Liver (tissue), 10 donors: ENCODE measurements at places on chromosomes 1 and 21. TPM values are rescaled to one million over a fixed set of nuclear protein-coding genes. Genes with fewer than 3 reads are reported as not detected.

- no peak overlapping the region for H3K4me3 ChIP-seq
- H3K4me1 ChIP-seq = no peaks in the 10 kb centered on the region
- no peaks in the 10 kb centered on the region for H3K36me3 ChIP-seq
- no peak for DNase-seq
These were observed 15.5 kb downstream of the MAP3K7CL start for GRCh38 chr21:29145852-29146453.

GRCh38 chr1:153362187-153362775 lies 4.6 kb downstream of the S100A9 start:
- H3K4me1 ChIP-seq = no peaks in the 10 kb centered on the region
- DNase-seq = no peak
- no peak overlapping the region for H3K4me3 ChIP-seq
- H3K27ac ChIP-seq = no peak overlapping the region
- no peaks in the 10 kb centered on the region for H3K27me3 ChIP-seq

- H3K27ac ChIP-seq = no peak overlapping the region
- no peaks in the 10 kb centered on the region for H3K36me3 ChIP-seq
- peaks cover 4% of the 10 kb centered on the region for H3K4me1 ChIP-seq
- no peaks in the 10 kb centered on the region for H3K27me3 ChIP-seq
These were observed 2.6 kb downstream of the VSIG8 start for GRCh38 chr1:159859767-159860322.

DNA sequence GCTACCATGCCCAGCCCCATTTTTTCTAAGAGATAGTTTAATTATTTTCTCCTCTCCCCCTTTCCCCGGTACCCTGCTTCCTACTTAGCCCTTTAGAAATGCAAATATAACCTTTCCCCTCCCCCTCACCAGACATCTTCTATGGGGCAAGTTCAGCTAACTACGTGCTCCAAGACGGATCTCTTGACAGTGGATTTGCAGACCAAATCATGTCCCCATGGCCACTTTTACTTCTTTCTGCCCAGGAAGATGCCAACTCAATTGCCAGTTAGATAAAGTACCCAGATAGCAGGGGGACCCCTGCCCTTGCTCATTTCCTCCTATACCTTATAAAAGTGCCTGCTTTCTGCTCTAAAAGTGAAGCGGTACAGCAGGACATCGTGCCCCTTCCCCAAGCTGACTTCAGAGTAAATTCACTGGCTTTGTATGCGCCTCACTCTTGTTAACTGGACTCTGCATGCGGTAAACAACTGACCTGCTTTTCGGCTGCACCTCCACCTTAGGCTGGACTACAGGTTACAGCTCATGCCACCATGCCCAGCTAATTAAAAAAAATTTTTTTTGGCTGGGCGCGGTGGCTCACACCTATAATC lies 7.4 kb downstream of the DNAJC11 start:
- H3K4me3 ChIP-seq = no peak overlapping the region
- H3K27ac ChIP-seq = no peak overlapping the region
- peaks cover 2% of the 10 kb centered on the region for H3K4me1 ChIP-seq
- no peak for DNase-seq
- no peaks in the 10 kb centered on the region for H3K27me3 ChIP-seq
- H3K36me3 ChIP-seq = no peaks in the 10 kb centered on the region

GRCh38 chr1:184597650-184598357 lies 156.9 kb downstream of the EDEM3 start:
- H3K36me3 ChIP-seq = no peaks in the 10 kb centered on the region
- no peak overlapping the region for H3K4me3 ChIP-seq
- H3K27ac ChIP-seq = no peak overlapping the region
- H3K4me1 ChIP-seq = no peaks in the 10 kb centered on the region
- DNase-seq = no peak

DNA sequence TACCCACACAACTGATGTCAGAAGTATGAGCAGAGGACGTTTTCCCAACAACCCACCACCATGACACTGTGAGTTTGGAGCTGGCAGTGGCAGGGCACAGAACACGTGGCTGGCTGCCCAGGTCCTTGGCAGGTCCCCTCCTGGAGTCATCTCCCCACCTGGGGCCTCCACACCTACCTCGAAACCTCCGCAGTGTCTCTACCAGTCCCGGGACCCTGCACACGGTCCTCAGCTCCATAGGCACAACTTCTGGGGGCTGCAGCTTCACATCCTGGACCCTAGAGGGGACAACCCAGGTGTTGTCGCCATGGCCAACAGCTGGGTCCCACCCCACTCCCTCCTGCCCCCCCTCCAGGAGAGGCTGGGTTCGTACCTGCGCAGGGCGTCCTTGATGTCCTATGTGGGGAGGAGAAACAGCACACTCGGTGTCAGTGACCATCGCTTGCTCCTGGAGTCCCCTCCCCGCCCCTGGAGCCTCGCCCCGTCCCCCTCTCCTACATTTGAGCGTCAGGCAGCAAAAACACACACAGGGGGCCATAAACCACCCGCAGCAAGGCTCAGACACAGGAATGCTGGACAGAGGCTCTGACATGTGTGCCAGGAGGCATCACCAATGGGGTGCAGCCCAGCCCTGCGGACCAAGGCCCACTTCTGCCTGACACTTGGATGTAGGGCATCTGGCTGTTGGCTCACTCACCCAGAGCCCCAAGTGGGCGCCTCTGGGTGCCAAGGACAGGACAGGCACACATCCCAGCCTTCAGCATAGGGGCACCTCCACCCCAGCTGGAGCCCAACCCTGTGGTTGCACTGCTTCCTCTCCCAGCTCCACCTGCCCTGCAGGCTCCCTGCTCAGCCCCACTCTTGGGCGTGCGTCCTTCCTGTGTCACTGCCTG lies 9.6 kb downstream of the TRIM11 start:
- peaks cover 39% of the 10 kb centered on the region for H3K36me3 ChIP-seq
- no peaks in the 10 kb centered on the region for H3K27me3 ChIP-seq
- H3K4me1 ChIP-seq = no peaks in the 10 kb centered on the region
- no peak overlapping the region for H3K4me3 ChIP-seq
- H3K27ac ChIP-seq = no peak overlapping the region

GRCh38 chr1:186033847-186034271 lies 299.7 kb downstream of the HMCN1 start:
- H3K36me3 ChIP-seq = no peaks in the 10 kb centered on the region
- H3K4me1 ChIP-seq = no peaks in the 10 kb centered on the region
- H3K27me3 ChIP-seq = no peaks in the 10 kb centered on the region
- no peak overlapping the region for H3K27ac ChIP-seq
- no peak for DNase-seq

- no peak for DNase-seq
- H3K27me3 ChIP-seq = no peaks in the 10 kb centered on the region
- H3K27ac ChIP-seq = no peak overlapping the region
- no peak overlapping the region for H3K4me3 ChIP-seq
- no peaks in the 10 kb centered on the region for H3K36me3 ChIP-seq
These were observed 30.3 kb downstream of the SMIM12 start for GRCh38 chr1:34829250-34829649.

GRCh38 chr1:182315167-182315556 lies 76.4 kb downstream of the GLUL start:
- H3K27me3 ChIP-seq = no peaks in the 10 kb centered on the region
- no peak overlapping the region for H3K4me3 ChIP-seq
- H3K27ac ChIP-seq = no peak overlapping the region
- H3K4me1 ChIP-seq = no peaks in the 10 kb centered on the region
- DNase-seq = no peak

DNA sequence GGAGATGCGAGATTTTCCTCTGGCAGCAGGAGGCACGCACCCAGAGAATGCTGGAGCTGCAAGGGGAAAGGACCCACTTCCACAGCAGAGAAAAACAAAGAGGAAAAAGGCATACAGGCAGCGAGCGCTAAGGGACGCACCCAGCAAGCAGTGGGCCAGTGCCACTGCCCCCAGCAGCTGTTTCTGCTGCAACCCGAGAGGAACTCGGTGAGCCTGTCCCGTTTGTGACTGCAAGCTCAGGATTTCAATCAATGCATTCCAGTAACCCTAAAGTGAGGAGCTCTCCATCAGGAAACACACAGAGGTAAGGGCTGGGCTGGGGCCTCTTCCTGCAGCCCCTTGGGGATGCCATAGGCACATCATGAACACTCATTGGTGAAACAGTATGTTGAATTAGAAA lies 58.7 kb downstream of the ACP6 start:
- H3K4me3 ChIP-seq = no peak overlapping the region
- no peak for DNase-seq
- H3K4me1 ChIP-seq = peaks cover 4% of the 10 kb centered on the region
- no peak overlapping the region for H3K27ac ChIP-seq
- H3K36me3 ChIP-seq = peaks cover 18% of the 10 kb centered on the region
- no peaks in the 10 kb centered on the region for H3K27me3 ChIP-seq

GRCh38 chr1:193113258-193113991 lies 8.2 kb upstream of the GLRX2 start:
- DNase-seq = no peak
- no peaks in the 10 kb centered on the region for H3K36me3 ChIP-seq
- H3K27me3 ChIP-seq = no peaks in the 10 kb centered on the region
- no peak overlapping the region for H3K27ac ChIP-seq
- H3K4me1 ChIP-seq = no peaks in the 10 kb centered on the region

- H3K4me1 ChIP-seq = no peaks in the 10 kb centered on the region
- DNase-seq = no peak
- H3K27me3 ChIP-seq = no peaks in the 10 kb centered on the region
- no peak overlapping the region for H3K27ac ChIP-seq
- no peaks in the 10 kb centered on the region for H3K36me3 ChIP-seq
These were observed 15.1 kb upstream of the ST6GALNAC3 start for GRCh38 chr1:76059451-76059850.

GRCh38 chr1:171138980-171139379 lies 46.1 kb upstream of the FMO2 start:
- no peak overlapping the region for H3K27ac ChIP-seq
- H3K4me3 ChIP-seq = no peak overlapping the region
- DNase-seq = no peak

GRCh38 chr1:205656236-205656635 lies 24.1 kb downstream of the SLC45A3 start:
- H3K4me3 ChIP-seq = no peak overlapping the region
- H3K36me3 ChIP-seq = peaks cover 3% of the 10 kb centered on the region
- DNase-seq = no peak
- H3K27me3 ChIP-seq = no peaks in the 10 kb centered on the region
- H3K4me1 ChIP-seq = peaks cover 10% of the 10 kb centered on the region

GRCh38 chr1:198969981-198970380 lies 331.1 kb downstream of the PTPRC start:
- no peak for DNase-seq
- H3K27me3 ChIP-seq = no peaks in the 10 kb centered on the region
- no peaks in the 10 kb centered on the region for H3K36me3 ChIP-seq
- H3K4me1 ChIP-seq = no peaks in the 10 kb centered on the region

- no peak overlapping the region for H3K27ac ChIP-seq
- no peaks in the 10 kb centered on the region for H3K36me3 ChIP-seq
- H3K4me1 ChIP-seq = no peaks in the 10 kb centered on the region
- no peaks in the 10 kb centered on the region for H3K27me3 ChIP-seq
These were observed 35.0 kb upstream of the HUNK start for GRCh38 chr21:31837618-31838390.

GRCh38 chr1:155900161-155900560 lies 11.0 kb downstream of the RIT1 start:
- H3K36me3 ChIP-seq = peaks cover 45% of the 10 kb centered on the region
- H3K27me3 ChIP-seq = no peaks in the 10 kb centered on the region
- no peak overlapping the region for H3K27ac ChIP-seq
- H3K4me3 ChIP-seq = no peak overlapping the region
- DNase-seq = no peak

Gene SLAMF1
- total RNA-seq = 0.09 TPM

Gene GJA9
- total RNA-seq = not detected

Gene COL9A2
- 0.19 TPM for total RNA-seq

Gene COL24A1
- under 0.01 TPM for total RNA-seq

Gene KCNT2
- total RNA-seq = 7.5 TPM

Gene KCNE2
- total RNA-seq = not detected

Gene NUP210L
- total RNA-seq = 0.08 TPM
